Right lobe of liver (tissue), 6 donors: ENCODE measurements at places on chromosomes 1 and 21. TPM values are rescaled to one million over a fixed set of nuclear protein-coding genes. Genes with fewer than 3 reads are reported as not detected.

DNA sequence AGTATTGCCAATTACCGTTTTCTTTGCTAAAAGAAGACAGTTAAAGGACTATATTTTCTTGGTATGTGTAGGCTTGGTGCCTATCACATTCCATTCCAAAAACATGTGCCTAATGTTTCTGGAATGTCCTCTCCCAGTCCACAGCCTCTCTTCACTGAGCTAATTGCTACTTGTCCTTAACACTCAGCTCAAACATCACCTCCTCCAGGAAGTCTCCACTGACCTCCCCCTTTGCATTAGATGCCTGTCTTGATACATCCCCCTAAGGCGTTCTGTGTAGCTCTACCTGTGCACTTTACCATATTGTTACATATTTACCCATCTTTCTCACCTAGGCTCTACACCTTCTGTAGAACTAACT, 195.6 kb upstream of the CAMK1G start:
- no peak for DNase-seq

Gene GADD45A
- 28.1 TPM for total RNA-seq

- no peak for DNase-seq
These were observed 132.3 kb downstream of the HLCS start for GRCh38 chr21:36834192-36834591.

Gene SRM
- total RNA-seq: 34.2 TPM

DNA sequence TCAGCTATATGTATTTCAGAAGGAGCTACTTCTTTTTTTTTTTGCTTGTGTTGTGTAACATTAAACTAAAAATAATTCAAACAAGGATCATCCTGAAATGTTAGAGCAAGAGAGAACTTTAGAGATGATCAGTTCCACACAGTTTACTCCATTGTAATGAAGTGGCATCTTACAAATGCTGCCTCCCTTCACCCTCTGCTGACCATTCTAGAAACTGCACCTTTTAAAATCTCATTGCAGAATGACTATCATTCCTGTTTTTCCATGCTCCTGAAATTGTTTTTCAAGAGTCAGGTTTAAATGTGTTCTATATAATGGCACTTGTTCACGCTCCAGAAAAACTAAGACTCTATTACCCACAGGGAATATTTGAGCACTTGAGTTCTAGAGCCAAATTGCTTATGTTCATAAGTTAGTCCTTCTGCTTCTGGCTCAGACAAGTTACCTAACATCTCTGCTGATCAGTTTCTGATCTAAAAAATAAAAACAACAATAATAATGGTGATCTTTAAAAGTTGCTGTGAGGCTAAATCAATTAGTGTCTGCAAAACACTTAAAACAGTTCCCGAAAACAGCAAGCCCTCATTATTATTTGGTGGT, 21.5 kb upstream of the SLC44A5 start:
- no peak for DNase-seq

DNA sequence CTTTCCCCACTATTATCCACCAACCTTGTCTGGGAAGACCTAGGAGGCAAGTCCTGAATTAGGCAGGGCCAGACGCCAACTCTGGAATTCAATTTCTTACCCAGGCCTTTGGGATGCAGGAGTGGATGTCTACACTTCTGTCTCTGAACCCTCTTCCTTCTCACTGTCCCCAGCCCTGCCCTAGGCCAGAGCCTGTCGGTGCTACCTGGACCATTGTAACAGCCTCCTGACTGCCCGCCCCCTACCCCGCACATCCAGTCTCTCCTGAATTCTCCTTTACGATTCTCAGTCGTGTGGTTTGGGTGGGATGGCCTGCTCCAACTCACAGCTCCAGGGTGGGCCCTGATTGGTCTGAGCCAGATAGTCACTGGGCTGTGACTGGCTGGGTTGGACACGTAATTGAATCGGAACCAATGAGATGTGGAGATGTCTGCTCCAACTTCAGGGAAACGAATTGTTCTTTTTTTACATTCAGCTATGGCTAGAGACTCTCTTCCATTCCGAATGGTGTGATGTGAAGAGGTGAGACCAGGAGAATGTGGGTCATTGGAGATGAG, 304.6 kb downstream of the PTPRU start:
- DNase-seq: no peak

DNA sequence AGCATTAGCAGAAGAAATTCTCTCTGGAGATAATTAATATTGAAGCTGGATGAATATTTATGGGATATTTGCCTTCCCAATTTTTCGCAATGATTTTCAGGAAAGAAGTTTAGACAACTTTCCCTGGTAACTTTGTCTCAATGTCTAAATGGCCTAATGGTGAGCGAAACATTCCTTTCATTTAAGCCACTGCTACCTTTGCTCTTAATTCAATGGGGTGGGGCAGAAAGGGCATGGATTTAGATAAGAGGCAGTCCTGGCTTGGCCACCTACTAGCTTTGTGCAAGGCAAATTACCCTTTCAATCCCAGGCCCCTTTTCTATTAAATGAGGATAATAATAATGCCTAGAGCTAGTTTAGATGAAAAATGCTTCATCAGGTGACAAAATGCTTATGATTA, 27.1 kb upstream of the LYST start:
- peak; percentile 71 for DNase-seq

DNA sequence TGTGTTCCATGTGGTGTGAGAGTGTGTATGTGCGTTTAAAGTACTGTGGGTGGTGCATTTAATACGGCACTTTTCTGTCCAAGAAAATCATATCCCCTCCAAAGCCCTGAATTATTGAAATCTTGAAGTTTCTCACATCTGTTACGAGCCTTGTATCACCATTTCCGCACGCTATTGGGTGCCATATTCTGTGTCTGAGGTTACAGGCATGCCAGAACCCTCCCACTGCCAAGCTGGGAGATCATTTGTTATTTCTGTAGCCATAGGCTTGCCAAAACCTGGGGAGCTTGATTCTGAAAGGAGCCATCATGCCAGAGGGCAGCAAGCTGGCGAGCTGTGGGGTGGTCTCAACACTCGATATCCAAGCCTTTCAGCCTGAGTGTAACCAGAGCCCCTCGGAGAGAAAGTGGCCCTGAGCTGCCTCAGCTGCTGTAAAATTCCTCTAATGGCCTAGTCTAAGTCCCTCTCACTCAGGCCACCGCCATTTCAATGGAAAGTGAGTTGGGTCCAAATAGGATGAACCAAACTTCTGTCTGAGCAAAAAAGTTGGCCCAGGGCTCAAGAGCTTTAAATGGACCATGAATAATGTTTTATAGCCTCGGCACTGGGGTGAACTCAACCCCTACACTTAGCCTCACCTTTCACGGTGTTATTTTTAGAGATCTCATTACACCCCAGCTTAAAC, 298.4 kb upstream of the DUSP10 start:
- no peak for DNase-seq

GRCh38 chr1:18578271-18578670, 52.4 kb upstream of the PAX7 start:
- DNase-seq: no peak

- no peak for DNase-seq
These were observed 94.7 kb upstream of the ACTRT2 start for GRCh38 chr1:2926447-2927055.

DNA sequence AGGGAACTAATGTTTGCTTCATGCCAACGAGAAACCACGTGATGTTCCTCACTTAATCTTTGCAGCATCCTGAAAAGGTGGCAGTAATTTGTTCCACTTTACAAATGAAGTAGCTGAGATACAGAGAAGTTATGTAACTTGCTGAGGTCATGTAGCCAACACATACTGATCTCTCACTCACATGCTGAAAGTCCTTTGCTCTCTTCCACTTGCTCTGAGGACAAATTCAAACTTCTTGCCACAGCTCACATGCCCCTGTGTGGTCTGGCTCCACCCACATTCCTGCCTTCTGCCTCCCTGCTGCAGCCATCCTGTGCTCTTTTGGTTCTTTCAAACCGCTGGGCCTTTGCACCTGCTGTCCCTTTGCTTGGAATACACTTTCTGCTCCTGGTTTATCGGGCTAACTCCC, 55.4 kb downstream of the TMCO4 start:
- no peak for DNase-seq

Gene SERINC2
- total RNA-seq: 59.7 TPM

DNA sequence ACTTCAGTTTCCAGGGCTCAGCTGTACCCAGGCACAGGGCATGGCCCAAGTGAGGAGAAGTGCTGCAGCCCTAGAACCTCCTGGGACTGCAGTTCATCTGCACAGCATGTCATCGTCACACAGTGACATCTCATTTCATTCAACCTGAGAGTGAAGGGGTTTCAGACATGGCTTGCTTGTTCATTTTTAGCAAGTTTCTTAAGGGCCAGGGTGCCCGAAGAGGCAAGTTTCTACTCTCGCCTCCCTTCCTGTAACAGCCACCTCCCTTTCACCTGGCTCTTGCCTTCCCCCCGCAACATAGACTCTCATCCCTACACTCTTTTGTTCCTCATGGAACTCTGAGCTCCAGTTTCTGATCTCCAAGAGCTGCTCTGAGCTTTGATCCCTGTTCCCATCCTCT, 108.1 kb downstream of the C1orf21 start:
- DNase-seq: no peak

DNA sequence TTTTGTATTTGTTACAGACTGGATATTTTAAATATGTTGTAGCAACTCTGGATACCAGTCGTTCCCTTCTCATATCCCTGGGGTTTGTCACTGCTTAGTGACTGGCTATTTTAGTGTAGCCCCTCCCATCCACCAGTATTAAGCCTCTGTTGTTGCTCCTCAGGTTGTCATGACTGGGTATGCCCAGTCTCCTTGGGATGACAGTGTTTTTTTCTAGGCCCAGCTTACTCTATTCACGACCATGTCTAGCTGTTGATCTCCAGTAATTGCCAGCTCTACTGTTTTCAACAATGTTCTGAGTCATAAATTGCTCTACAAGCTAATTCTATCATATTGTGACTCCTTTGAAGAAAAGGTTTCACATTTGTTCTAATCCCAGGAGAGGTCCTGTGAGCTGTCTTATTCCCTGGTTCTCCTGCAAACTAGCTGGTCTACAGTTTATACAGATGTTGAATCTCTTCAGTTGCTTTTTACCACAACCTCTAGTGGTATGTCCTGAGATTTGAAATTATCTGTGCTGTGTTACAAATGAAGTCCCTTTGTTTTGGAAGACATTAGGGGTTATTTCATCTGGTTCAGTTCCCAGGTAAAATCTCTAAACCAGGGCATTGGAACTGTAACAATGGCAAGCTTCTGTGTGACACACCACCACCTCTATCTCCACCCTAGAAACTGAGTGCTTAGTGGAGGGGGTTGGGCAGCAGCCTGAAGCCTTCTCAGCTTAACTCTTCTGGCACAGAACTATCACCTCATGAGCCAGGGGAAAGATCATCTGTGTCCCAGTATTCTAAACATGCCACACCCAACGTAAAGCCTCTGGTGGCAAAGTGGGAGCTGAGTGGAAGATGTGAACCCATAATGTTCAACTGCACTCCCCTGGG, 124.6 kb downstream of the TRIM33 start:
- DNase-seq: no peak

- no peak for DNase-seq
These were observed 390.4 kb upstream of the VAMP3 start for GRCh38 chr1:7380712-7381111.

GRCh38 chr1:52454779-52455178, 50.4 kb downstream of the PRPF38A start:
- no peak for DNase-seq

DNA sequence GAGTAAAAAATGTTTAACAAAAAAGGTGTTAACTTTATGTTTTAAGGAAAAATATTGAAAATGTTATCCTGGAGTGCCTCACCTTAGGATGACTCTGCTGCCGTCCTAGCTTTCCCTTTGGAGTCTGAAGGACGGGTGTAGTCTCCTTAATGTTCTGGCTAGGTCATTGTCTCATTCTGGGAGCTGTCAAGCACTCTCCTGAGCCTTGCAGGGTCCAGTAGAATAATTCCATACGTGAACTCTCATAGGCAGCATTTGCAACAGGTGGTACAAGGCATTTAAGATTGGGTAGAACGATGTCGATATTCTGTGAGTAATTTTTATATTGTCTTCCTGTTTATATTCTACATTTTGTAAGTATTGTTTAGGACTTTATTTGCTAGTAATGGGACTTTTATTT, 283.6 kb upstream of the C1orf105 start:
- DNase-seq: no peak
